ENCODE measurements at places on chromosomes 3 and 15. TPM values are rescaled to one million over a fixed set of nuclear protein-coding genes. Genes with fewer than 3 reads are reported as not detected.
A peak's percentile ranks its signal among the peaks of the same experiment; 100 is the strongest.

ZNF80 gene
- 1.8 TPM for total RNA-seq

CHRNA7 gene
- 0.20 TPM for total RNA-seq

NANOGP8 gene
- not detected for total RNA-seq

- no peak for DNase-seq
Measured at GRCh38 chr3:61772456-61772855, 211.1 kb downstream of the PTPRG start.

DNA sequence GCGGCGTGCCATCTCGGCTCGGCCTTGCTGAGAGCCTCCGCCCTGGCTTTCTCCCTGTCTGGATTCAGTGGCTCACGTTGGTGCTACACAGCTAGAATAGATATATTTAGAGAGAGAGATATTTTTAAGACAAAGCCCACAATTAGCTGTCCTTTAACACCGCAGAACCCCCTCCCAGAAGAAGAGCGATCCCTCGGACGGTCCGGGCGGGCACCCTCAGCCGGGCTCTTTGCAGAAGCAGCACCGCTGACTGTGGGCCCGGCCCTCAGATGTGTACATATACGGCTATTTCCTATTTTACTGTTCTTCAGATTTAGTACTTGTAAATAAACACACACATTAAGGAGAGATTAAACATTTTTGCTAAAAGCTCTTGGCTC is 54.1 kb downstream of the PLXNA1 start:
- no peak for DNase-seq

- no peak for DNase-seq
Measured at GRCh38 chr3:174431717-174432116, 427.4 kb upstream of the NAALADL2 start.

- DNase-seq = peak; percentile 76
Measured at GRCh38 chr3:46496746-46497555, 825 bp upstream of the RTP3 start.

- no peak for DNase-seq
Measured at GRCh38 chr3:167705840-167706239, 28.9 kb downstream of the PDCD10 start.

DNA sequence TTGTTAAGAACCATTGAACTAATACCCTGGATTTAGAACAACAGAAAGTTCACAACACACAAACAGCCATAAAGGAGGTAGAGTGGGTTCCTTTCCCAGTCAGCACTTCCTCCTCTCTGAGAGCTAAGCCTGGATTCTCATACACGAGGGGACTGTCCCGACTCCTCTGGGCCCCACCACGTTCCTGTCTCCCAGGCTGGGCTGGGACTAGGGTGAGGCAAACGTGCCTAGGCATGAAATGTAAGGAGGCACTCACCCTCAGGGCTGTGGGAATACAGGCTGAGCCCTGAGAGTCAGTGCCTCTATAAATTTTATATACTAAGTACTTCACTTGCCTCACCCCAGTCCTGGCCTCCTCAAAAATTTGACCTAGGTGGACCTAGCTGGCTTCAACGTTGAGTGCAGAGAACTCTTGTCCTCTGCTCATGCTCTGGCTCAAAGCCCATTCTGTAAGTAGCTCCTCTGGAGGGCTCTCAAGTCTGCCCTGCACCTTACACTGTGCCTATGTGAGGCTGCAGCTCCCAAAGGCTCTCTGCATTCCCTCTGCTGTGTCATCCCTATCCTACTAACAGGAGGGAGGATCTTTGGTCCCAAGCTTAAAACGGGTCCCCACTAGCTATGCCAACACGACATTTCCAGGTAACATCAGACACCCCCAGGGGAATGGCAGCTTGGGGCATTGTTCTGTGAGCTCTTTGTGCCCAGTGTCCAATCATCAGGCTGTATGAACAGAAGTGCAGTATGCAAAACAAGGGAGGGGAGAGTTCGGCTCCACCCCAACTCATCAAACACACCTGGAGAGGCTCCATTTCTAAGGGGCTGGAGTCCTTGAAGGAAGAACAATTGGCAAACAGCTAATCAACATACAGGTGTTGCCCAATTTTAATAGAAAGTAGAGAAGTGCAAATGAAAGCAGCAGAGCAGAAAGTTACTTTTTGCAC is 233.2 kb downstream of the RPLP1 start:
- DNase-seq = no peak

GRCh38 chr3:50255251-50255615 is 13.7 kb upstream of the SEMA3B start:
- no peak for DNase-seq

Measured in activated CD8-positive, alpha-beta T cell treated with anti-CD3 and anti-CD28 coated beads for 36 hours (primary cell).